ENCODE measurements at places on chromosomes 1 and 21. TPM values are rescaled to one million over a fixed set of nuclear protein-coding genes. Genes with fewer than 3 reads are reported as not detected.

- DNase-seq, result no peak
These were observed 78.1 kb downstream of the KCNJ15 start for GRCh38 chr21:38334866-38335265.

DNA sequence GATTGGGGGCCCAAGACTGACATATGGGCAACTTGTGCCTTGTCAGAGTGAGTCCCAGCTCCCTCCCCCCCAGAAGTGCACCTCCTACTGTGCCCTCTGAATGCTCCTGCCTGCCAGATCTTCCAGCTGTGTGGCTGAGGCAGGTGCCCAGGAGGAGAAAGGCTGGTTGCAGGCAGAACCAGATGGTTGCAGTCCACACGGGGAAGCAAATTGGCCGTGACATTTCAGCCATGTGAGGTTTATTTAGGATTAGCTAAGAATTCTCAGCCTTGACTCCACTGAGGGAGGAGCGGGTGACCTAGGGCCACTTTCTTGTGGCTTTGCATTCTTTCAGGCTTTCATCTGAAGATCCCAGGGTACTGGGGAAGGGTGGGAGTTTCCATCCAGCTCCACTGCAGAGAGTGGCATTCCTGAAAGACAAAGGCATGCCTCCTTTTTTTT, 33.8 kb downstream of the PEX14 start:
- no peak for DNase-seq

GRCh38 chr1:151284013-151284577, 2.0 kb downstream of the ZNF687 start:
- no peak for DNase-seq

GRCh38 chr1:166827426-166827825, 11.8 kb upstream of the POGK start:
- DNase-seq, result no peak

DNA sequence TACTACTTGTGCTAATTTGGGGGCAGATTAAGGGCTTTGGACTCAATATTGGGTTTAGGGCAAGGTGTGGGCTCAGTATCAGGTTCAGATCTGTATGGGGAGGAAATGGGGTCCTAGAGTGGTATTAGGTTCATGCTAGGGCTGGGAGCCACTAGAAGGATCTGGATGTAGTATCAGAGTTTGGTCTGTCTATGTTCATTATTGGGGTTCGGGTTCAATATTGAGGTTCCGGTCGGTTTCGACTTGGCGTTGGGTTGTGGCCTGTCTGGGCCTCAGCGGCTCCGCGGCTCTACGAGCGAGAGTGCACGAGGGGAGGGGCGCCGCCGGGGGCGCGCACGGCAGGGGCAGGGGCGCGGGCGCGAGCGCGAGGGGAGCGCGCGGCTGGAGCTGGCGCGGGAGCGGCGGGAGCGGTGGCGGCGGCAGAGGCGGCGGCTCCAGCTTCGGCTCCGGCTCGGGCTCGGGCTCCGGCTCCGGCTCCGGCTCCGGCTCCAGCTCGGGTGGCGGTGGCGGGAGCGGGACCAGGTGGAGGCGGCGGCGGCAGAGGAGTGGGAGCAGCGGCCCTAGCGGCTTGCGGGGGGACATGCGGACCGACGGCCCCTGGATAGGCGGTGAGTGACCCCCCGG, at the start of gene PTPRF:
PTPRF (plus strand) TSS at position 401 of the 624 bp plus-strand sequence. CDS start 14,193 bp downstream, outside the sequence.
- peak; percentile 76 for DNase-seq

DNA sequence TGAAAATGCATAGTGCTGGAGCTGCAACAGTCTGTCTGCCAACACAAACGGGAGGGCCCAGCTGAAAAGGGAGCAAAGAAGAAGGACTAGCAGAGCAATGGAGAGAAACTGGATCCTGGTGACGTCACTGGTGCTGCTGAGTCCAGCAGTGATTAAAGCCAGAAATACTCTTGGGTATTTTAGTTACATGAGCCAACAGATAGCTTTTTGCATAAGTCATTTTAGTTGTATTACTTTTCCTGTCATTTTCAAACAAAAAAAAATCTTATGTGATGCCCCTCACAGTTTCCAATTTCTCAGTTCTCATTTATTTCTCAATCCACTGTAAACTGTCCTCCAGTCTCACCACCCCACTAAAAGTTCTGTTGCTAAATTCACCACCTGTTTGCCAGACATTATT, 38.7 kb upstream of the NEK7 start:
- DNase-seq, result no peak

The EGLN1 gene
- 5.6 TPM for polyA plus RNA-seq

- peak; percentile 78 for DNase-seq
These were observed 1.6 kb downstream of the ADAMTS5 start for GRCh38 chr21:26965040-26965906.

DNA sequence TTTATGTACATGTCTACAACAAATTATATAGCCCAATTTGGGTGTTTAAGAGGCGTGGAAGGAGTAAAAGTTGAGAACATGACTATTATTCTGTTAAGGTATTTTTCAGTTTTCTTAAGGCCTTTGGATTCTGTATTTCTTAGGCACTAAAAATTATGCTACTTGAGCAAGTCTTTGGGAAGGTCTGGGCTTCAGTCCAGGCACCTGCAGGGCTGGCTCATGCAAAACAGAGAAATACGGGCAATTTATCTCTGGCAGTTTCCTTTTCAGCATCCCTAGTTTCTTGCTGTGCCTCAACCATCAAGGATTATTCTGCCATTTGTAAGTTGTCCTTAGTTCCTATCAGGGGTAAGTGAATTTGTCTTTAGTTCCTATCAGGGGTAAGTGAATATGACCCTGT, 358.8 kb upstream of the B3GALT2 start:
- DNase-seq, result no peak

DNA sequence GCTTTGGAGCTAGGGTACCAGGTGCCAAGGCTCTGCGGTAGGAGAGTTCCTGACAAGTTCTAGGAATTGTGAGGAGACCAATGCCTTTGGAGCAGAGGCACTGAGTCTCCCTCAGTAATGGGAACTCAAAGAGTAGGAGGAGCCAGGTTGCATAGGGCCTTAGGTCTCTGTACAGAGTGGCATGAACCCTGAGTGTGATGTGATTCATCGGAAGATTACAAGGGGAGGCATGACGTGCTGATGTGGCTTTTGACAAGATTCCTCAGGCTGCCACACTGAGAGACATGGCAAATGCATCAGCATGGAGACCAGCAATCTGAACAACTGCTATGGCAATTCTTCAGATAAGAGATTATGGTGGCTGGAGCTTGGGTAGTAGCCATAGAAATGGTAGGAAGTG, 94.6 kb upstream of the SLC44A3 start:
- DNase-seq, result no peak

The FCRL1 gene
- polyA plus RNA-seq, result 72.0 TPM

- no peak for DNase-seq
These were observed 49.0 kb downstream of the SYT2 start for GRCh38 chr1:202661136-202661845.

DNA sequence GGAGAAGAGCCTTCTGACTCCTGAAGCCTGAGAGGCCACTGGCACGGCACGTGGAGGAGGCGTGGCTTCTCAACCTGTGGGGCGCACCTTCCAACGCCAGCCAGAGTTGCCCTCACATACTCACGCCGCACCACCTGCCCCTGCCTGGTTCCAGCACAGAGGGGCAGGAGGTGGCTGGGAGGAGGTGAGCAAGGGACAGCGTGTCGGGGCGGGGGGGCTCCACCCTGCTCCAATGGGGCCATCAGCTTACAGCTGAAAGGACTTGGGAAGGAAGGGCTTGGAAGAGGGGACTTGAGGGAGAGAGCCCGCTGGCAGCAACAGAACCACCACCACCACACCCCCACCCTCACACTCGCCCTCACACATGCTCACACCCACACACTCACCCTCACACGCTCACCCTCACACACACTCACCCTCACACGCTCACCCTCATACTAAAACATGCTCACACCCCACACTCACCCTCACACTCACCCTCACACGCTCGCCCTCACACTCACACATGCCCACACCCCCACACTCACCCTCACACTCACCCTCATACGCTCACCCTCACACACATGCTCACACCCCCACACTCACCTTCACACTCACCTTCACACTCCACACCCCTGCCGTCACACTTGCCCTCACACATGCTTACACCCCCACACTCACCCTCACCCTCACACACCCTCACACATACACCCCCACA, 41.6 kb upstream of the EDN2 start:
- no peak for DNase-seq

DNA sequence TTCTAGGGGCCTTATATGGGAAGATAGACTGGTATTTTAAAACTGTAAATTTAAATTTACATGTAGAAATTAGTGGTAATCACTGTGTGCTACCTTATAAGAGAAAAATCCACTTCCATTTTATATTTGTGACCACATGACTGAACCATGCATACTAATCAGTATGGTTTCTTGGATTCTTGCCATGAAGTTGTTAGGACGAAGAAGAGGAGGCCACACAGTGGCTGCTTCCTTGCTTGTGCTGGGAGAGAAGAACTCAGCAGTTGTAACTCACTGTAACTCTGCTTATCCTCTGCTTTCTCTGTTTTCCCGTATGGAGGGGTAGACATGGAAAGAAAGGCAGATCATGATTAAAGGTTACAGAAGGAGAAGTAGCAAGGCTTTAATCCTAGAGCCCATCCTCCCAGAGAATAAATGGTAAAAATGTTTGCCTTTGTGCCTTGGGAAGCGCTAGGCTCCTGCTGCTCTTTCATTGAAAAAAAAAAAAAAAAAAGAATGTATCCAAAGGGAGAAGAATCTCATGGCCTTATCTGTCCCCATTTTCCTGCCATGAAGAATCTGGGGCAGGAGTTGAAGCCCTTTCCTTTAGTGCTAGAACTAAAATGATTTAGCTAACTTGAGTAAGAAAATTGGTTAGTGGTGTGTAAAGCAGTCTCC, 32.4 kb downstream of the KCTD3 start:
- no peak for DNase-seq

- no peak for DNase-seq
These were observed 369.3 kb upstream of the TMPRSS15 start for GRCh38 chr21:18772897-18773296.

GRCh38 chr1:24954022-24954421, 23.9 kb upstream of the RUNX3 start:
- DNase-seq, result peak; percentile 34

DNA sequence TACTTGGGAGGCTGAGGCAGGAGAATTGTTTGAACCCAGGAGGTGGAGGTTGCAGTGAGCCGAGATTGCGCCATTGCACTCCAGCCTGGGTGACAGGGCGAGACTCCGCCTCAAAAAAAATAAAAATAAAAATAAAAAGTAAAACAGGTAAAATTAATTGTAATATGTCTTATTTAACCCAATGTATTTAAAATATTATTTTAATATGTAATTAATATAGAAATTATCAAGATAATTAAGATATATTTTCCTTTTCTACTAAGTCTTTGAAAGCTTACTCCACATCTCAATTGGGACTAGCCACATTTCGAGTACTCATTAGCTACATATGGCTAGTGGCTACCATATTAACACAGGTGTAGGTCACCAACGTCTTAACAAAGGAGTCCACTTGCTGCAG, 61.6 kb upstream of the IPO9 start:
- no peak for DNase-seq

The DMBX1 gene
- not detected for polyA plus RNA-seq

The POU3F1 gene
- polyA plus RNA-seq, result 0.07 TPM

DNA sequence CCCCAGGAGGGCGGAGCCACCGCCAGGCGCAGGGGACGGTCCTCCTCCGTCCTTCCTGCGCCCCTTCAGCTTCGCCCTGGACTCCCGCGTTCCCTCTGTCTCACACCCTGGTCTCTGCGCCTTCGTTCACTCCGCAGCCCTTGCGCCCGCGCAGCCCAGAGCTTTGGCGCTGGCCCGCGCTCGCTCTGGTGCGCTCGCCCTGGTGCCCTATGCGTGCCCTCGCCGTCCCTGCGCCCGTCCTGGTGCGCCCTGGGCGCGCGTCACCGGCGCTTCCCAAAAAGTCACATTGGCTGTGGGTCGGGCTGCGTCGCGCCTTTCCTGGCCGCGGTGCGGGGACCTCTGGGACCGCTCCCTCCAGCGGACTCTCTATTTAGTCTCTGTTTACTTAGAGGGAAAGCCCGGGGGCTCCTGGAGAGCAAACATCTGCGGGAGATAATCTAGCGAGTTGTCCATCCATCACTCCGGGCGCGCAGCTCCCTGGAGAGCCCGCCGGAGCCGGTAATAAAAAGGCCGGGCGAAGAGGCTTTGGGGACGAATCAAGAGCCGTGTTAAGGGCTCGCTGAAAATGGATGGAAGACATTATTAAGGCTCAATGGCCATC, 178.6 kb downstream of the PRDM16 start:
- no peak for DNase-seq

The ATP1A4 gene
- polyA plus RNA-seq, result 0.93 TPM

DNA sequence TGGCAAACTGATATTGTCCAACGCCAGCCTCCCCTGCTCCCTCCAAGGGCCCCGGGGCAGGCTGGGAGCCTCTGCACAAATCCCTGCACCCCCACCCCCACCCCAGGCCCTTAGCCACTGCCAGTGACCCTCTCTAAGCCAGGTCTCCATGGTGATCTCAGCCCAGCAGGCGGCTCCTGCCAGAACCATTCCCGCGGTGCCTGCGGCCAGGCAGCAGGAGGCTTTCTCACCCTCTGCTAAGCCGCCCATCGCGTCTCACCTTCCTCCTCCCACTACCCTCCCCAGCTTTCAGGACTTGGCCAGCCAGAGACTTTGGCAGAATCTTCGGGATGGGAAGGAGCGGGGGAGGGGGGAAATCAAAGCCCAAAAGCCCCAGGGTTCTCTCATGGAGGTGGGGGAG, 46.8 kb upstream of the WASF2 start:
- DNase-seq, result no peak

The LCE2A gene
- polyA plus RNA-seq, result not detected

DNA sequence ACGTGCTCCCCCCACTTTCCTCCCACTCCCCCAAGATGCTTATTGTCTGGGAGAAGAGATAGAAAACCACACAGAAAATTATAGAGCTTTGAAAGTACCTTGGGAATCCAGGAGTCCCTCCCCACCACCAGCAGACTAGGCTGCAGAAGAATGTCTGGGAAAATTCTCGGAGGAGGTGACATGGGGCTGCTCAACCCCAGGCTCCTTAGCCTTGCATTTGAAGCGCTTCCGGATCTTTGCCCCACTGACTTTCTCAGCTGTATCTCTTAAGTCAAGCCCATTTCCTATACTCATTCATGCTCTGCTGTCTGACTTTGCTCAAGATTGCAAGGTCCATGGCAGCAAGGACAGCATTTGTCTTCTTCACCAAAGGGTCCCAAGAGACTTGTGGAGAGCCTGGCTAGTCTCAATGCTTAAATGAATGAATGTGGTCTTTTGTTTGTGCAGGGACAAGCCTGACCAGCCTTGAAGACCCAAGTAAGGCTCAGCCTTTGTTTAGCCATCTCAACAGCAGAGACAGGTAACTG, 38.0 kb downstream of the DNTTIP2 start:
- no peak for DNase-seq

DNA sequence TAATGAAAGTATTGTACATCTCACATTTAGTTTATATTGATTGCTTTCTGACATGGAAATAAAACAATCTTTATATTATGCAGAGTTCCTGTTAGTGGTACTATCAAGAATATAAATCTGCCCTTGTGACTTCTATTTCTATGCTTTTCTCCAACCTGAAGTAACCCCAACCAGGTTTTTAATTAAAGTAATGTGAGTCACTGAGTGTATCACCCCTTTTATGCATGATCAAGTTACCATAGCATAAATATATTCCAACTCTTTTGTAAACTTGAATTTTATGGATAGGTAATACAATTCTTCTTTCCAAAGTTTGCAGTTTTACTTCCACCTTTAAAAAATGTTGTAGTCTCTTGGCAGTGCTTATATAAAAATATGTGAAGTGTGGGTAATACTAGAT, 532.3 kb downstream of the USP25 start:
- no peak for DNase-seq

- DNase-seq, result no peak
These were observed 23.2 kb upstream of the TMEM222 start for GRCh38 chr1:27298632-27299384.

GRCh38 chr1:38029081-38029681, 16.6 kb downstream of the UTP11 start:
- no peak for DNase-seq

Measured in spleen (tissue), 13 donors.